ENCODE measurements at places on chromosomes 6 and 20. TPM values are rescaled to one million over a fixed set of nuclear protein-coding genes. Genes with fewer than 3 reads are reported as not detected.

The TSBP1 gene
- polyA plus RNA-seq: 0.13 TPM

The RIMS4 gene
- not detected for polyA plus RNA-seq

The SMLR1 gene
- not detected for polyA plus RNA-seq

The CNR1 gene
- polyA plus RNA-seq: 2.5 TPM

The TGM2 gene
- polyA plus RNA-seq: 7.1 TPM

The TXLNB gene
- polyA plus RNA-seq: 1.9 TPM

The SLA2 gene
- polyA plus RNA-seq: 0.68 TPM

The ADGRF5 gene
- polyA plus RNA-seq: not detected

The HUS1B gene
- polyA plus RNA-seq: 2.2 TPM

The GSTA2 gene
- not detected for polyA plus RNA-seq

The PM20D2 gene
- 16.0 TPM for polyA plus RNA-seq

The KCNB1 gene
- not detected for polyA plus RNA-seq

The SALL4 gene
- not detected for polyA plus RNA-seq

The BEND3 gene
- 0.90 TPM for polyA plus RNA-seq

The UBE2C gene
- polyA plus RNA-seq: 0.46 TPM

The C4B gene
- not detected for polyA plus RNA-seq

The SYNJ2 gene
- 13.7 TPM for polyA plus RNA-seq

The CBLN4 gene
- polyA plus RNA-seq: not detected

The C6orf89 gene
- 29.9 TPM for polyA plus RNA-seq

The CDS2 gene
- 42.3 TPM for polyA plus RNA-seq

The POU5F1 gene
- polyA plus RNA-seq: 0.70 TPM

The ZC3H12D gene
- 8.2 TPM for polyA plus RNA-seq

The OR2H2 gene
- not detected for polyA plus RNA-seq

The SLC26A8 gene
- not detected for polyA plus RNA-seq

The SCUBE3 gene
- polyA plus RNA-seq: 0.09 TPM

The FBXO5 gene
- 12.3 TPM for polyA plus RNA-seq

The GTSF1L gene
- polyA plus RNA-seq: 1.2 TPM

The C20orf141 gene
- polyA plus RNA-seq: not detected

The LIN28B gene
- polyA plus RNA-seq: not detected

The ANGPT4 gene
- not detected for polyA plus RNA-seq

The HEY2 gene
- polyA plus RNA-seq: 0.30 TPM

Measured in IgD-negative memory B cell (primary cell).